ENCODE measurements at places on chromosomes 2 and 18. TPM values are rescaled to one million over a fixed set of nuclear protein-coding genes. Genes with fewer than 3 reads are reported as not detected.

Gene MAL
- not detected for total RNA-seq

Gene PRSS56
- not detected for total RNA-seq

Gene LRRTM1
- total RNA-seq: not detected

Gene CAPN14
- not detected for total RNA-seq

Gene LYPD6B
- not detected for total RNA-seq

Gene ARHGAP15
- total RNA-seq: not detected

GRCh38 chr18:22826726-22827125 lies 106.4 kb upstream of the RBBP8 start:
- H3K4me1 ChIP-seq: 0 out of 2 replicates have a peak, but pooled peaks cover 7% of the 10 kb centered on the region
- DNase-seq: no peak
- H3K27me3 ChIP-seq: no peaks in the 10 kb centered on the region

- H3K27ac ChIP-seq: no peak within 1 kb of the TSS
- no peaks in the 10 kb centered on the region for H3K36me3 ChIP-seq
- peak within 1 kb of the TSS; percentile 31 for H3K4me3 ChIP-seq
Measured at GRCh38 chr2:231395188-231396057, at the start of gene B3GNT7. Gene B3GNT7 (plus strand): TSS chr2:231395710. CDS start chr2:231395804, 94 bp downstream.

DNA sequence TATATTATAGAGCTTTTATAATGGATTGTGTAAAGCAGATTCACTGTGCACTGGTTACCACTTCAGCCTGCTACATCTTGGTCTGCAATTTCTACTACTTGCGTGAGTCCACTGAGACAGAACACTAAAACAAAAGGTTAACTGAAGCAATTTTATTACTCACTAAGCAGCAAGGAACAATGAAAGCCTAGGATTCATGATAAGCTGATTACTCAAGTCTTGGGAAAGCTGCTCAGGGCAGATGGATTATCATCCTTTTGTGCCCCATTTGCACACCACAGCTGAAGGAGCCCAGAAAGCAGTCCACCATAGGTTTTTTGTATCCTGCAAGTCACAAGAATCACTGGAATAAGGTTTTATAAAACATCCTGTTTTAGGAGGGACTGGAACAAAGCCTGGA lies 1215.2 kb upstream of the TMEFF2 start:
- H3K27ac ChIP-seq: no peak overlapping the region
- no peaks in the 10 kb centered on the region for H3K27me3 ChIP-seq
- no peaks in the 10 kb centered on the region for H3K4me1 ChIP-seq
- no peaks in the 10 kb centered on the region for H3K36me3 ChIP-seq
- DNase-seq: no peak

DNA sequence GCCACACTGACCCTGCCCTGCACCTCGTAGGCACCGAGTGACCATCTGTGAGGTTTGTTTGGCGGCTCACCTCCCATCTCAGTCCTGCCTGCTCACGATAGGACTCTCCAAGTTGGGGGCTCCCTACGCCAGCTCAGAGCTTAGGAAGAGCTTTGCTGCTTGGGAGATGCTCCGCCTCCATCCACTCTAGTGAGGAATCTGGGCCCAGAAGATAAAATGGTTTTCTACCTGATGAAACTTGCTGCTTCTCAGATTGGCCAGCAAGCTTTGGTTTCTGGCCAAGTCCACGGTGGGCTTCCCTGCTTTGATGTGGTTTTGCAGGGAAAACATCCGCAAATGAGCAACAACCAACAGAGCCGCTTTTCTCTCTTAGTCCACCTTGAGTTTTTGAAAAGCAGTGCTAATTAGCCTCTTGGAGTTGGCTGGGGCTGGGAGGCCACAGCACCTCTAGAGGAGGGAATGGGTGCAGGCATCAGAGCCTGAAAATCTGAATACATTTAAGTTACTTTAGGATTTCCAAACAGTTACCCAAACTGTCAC lies 42.2 kb downstream of the THNSL2 start:
- peak overlapping the region; percentile 88 for H3K27ac ChIP-seq
- no peaks in the 10 kb centered on the region for H3K27me3 ChIP-seq
- H3K36me3 ChIP-seq: no peaks in the 10 kb centered on the region
- peaks cover 63% of the 10 kb centered on the region for H3K4me1 ChIP-seq

DNA sequence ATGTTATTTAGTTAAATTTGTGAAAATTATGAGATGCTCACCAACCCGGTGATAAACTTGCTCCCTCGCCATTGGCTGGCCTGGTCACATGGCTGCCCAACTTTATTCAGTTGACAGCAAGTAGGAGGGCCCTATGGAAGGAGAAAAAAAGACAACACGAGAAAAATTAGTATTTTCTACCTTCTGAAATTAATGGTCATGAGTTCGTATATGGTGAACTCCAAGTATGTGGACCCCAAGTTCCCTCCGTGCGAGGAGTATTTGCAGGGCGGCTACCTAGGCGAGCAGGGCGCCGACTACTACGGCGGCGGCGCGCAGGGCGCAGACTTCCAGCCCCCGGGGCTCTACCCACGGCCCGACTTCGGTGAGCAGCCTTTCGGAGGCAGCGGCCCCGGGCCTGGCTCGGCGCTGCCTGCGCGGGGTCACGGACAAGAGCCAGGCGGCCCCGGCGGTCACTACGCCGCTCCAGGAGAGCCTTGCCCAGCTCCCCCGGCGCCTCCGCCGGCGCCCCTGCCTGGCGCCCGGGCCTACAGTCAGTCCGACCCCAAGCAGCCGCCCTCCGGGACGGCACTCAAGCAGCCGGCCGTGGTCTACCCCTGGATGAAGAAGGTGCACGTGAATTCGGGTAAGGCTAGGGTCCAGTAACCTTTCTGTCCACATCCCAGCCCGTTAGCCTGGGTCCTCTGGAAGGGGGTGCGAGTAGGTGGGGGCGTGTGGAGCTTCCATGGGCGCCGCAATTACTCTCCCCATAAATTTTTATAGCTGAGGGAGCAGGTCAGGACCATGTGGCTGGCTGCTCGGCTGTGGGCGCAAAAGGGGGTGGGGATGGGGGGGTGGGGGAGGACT lies at the start of gene HOXD4:
HOXD4 (plus strand) TSS at position 109 of the 846 bp plus-strand sequence; CDS start at position 193, 84 bp downstream.
- no peak within 1 kb of the TSS for H3K27ac ChIP-seq
- peaks cover 25% of the 10 kb centered on the region for H3K4me1 ChIP-seq
- H3K4me3 ChIP-seq: no peak within 1 kb of the TSS
- H3K27me3 ChIP-seq: peaks cover 20% of the 10 kb centered on the region
- no peak for DNase-seq
- H3K36me3 ChIP-seq: no peaks in the 10 kb centered on the region

GRCh38 chr18:69948919-69949537 lies 1.4 kb upstream of the CD226 start:
- H3K27me3 ChIP-seq: no peaks in the 10 kb centered on the region
- H3K36me3 ChIP-seq: no peaks in the 10 kb centered on the region
- DNase-seq: no peak
- no peak overlapping the region for H3K4me3 ChIP-seq

DNA sequence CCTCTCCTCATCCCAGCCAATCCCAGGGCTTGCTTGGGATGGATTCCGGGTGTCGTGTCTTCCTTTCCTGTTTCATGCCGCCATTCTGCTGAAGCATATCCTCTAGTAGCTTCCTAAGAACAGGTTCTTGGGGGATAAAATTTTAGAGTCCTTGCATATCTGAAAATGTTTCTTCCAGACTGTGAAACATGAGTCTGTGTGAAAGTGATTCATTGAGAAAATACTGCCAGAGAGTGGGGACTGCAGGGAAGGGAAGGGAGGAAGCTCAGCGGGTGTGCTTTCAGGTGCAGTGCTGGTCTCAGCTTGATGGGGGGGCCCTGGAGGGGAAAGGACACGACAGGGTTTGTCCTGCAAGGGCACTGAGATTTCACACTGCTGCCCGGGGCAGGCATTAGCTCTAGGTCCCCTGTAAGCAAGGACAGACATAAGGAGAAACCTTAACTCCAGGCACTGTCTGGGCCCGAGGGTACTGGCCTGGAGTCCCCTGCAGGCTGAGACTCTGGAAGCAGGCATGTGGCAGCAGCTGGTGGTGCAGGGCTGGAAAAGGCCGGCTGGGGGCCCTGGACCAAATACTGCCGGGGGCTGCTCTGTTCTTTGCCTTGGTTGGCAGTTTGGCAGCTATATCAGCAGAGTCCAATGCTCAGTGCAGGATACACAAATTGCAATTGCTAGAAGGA lies 97.6 kb upstream of the HS6ST1 start:
- no peaks in the 10 kb centered on the region for H3K36me3 ChIP-seq
- no peak for DNase-seq
- no peak overlapping the region for H3K4me3 ChIP-seq
- H3K27me3 ChIP-seq: peaks cover 4% of the 10 kb centered on the region
- peaks cover 12% of the 10 kb centered on the region for H3K4me1 ChIP-seq
- no peak overlapping the region for H3K27ac ChIP-seq

Measured in HepG2 (cell line).